ENCODE measurements at places on chromosomes 13 and 19.

GRCh38 chr19:40284501-40285352, at the start of gene AKT2:
Gene AKT2 (minus strand): TSS chr19:40285345. CDS start chr19:40265267, 20,078 bp downstream.
- DNase-seq, result peak; percentile 56
- peak within 1 kb of the TSS; percentile 95 for H3K27ac ChIP-seq
- H3K27me3 ChIP-seq, result no peaks in the 10 kb centered on the region
- H3K4me1 ChIP-seq, result peaks cover 48% of the 10 kb centered on the region
- H3K4me3 ChIP-seq, result peak within 1 kb of the TSS; percentile 90

DNA sequence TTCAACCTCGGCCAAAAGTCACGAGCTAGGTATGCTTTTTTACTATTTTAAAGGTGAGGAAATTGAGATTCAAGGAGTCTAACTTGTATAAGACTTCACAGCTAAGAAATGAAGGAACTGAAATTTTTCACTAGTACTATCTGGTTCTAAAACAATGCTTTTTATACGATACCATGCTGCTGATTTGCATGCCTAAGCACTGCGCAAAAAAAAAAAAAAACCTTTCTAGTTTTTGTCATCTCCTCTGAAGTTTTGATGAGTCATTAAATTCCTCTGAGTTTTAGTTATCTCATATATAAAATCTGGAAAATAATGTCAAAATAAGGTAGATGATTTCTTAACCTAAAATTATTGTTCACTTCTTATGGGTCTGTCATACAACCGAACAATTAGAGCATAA, 28.0 kb upstream of the UFM1 start:
- H3K4me3 ChIP-seq, result no peak overlapping the region
- H3K36me3 ChIP-seq, result no peaks in the 10 kb centered on the region
- DNase-seq, result no peak
- peaks cover 2% of the 10 kb centered on the region for H3K27me3 ChIP-seq
- H3K4me1 ChIP-seq, result no peaks in the 10 kb centered on the region

GRCh38 chr13:104006625-104007075, 940.4 kb upstream of the SLC10A2 start:
- no peaks in the 10 kb centered on the region for H3K4me1 ChIP-seq
- no peaks in the 10 kb centered on the region for H3K27me3 ChIP-seq
- DNase-seq, result no peak
- no peak overlapping the region for H3K27ac ChIP-seq

GRCh38 chr13:112962911-112963625, 5.9 kb upstream of the MCF2L start:
- DNase-seq, result no peak
- no peak overlapping the region for H3K27ac ChIP-seq
- no peak overlapping the region for H3K4me3 ChIP-seq
- no peaks in the 10 kb centered on the region for H3K27me3 ChIP-seq
- peaks cover under 1% of the 10 kb centered on the region for H3K4me1 ChIP-seq
- H3K36me3 ChIP-seq, result no peaks in the 10 kb centered on the region

DNA sequence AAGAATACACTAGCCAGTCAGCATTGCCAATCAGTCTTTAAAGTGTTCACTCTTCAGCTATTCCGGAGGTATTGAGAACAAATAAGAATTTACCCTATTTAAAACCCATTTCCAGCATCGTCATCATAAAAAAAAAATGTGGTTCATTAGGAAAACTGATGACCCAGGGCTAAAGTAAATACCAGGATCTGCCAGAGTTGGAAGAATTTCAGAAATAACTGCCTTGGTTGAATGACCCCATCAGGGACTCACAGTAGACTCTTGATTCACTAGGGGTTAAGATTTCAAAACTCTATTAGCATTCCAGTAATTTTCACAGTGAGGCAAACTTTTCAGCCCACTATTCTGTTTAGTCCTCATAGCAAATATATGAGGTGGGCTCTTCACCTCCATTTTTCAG, 377.0 kb downstream of the ITGBL1 start:
- no peak overlapping the region for H3K27ac ChIP-seq
- H3K4me1 ChIP-seq, result no peaks in the 10 kb centered on the region
- no peak overlapping the region for H3K4me3 ChIP-seq
- DNase-seq, result no peak

Measured in CD4-positive, CD25-positive, alpha-beta regulatory T cell (primary cell).